Heart left ventricle (tissue), 16 donors: ENCODE measurements at places on chromosomes 7 and 10.

DNA sequence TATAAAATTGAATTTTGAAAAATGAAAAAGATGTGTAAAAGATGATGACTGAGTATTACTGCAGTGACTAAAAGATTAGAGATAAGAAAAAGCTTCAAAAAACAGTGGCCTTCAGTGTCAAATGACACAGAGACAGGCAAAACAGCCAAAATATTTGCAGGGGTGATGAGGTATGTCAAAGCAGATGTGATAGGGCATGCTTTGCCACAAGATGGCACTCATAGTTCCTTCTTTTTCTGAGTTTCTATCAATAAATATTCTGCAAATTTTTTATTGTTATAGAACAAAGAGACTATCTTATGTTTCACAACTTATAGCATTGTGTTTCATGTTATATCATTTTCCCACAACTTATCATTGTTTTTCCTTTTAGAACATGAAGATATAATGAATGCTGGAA, 344.1 kb upstream of the HPS1 start:
- no peak for DNase-seq

GRCh38 chr7:106460792-106461254, 176.0 kb upstream of the NAMPT start:
- DNase-seq = no peak

GRCh38 chr7:98359395-98359794, 41.5 kb downstream of the BAIAP2L1 start:
- no peak for DNase-seq

GRCh38 chr10:88401671-88402347, 181.3 kb downstream of the RNLS start:
- DNase-seq = no peak

- DNase-seq = no peak
Observed at GRCh38 chr7:125828153-125828700, 898.6 kb upstream of the POT1 start.

GRCh38 chr7:20064974-20065862, 152.0 kb downstream of the MACC1 start:
- no peak for DNase-seq

GRCh38 chr7:115676080-115676479, 354.5 kb downstream of the TFEC start:
- no peak for DNase-seq

DNA sequence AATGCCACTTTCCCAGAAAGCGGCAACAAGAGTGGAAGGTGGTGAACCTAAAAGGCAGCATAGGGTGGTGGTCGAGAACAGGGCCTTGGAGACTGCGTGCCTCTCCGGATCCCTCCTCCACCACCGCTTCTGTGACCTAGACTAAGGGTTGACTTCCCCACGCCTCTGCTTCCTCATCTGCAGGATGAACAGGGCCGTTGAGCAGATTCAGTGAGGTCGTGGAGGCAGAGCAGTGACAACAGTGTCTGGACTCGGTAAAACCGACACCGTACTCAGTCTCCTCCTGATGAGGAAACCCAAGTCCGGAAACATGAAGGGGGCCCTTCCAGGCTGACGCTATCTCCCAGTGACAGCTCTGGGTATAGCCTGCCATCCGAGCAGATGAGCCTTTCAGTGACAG, 162.6 kb downstream of the CELF2 start:
- no peak for DNase-seq

DNA sequence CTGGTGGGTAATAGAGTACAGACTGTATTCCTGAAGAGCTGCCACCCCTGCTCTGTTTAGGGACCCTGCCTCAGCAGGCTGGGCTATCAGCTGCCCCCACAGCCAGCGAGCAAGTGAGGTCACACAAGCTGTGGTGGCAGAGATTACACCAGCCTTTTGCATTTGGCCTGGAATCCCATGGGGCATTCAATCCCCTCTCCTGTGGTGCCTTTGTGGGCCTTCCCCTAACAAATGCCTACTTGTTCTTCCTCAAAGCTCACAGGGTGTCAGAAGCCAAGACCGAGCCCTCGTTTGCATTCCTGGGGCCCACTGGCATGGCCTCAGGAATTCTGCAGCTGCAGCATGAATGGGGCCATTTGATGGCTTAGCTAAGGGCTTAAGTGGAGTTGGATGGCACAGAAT, 212.7 kb upstream of the PHYHIPL start:
- no peak for DNase-seq

DNA sequence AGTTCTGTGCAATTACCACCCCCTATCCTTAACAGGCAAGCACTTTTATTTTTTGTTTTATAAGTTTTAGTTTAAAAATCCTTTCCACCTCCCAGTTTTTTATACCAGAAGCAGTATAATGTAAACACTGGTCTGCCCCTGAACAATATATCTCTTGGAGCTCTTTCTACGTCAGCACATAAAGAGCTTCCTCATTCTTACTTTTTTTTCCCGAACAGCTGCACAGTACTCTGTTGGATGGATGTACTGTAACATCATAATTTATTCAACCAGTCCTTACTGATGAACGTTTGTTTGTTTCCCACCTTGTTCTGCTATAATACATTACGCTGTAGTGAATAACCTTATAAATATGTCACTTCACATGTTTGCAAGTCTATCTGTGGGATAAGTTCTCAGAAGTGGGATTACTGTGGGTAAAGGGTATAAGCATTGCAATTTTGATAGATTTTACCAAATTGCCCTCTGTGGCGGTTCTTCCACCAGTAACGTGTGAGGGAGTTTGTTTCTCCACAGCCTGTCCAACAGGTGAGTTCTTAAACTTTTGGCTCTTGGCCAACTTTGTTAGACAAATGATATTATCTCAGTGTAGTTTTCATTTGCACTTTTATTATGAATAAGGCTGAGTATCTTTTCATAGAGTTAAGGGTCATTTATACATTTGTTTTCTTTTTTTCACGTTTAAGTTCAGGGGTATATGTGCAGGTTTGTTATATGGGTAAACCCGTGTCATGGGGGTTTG, 32.8 kb downstream of the ADRA2A start:
- no peak for DNase-seq

DNA sequence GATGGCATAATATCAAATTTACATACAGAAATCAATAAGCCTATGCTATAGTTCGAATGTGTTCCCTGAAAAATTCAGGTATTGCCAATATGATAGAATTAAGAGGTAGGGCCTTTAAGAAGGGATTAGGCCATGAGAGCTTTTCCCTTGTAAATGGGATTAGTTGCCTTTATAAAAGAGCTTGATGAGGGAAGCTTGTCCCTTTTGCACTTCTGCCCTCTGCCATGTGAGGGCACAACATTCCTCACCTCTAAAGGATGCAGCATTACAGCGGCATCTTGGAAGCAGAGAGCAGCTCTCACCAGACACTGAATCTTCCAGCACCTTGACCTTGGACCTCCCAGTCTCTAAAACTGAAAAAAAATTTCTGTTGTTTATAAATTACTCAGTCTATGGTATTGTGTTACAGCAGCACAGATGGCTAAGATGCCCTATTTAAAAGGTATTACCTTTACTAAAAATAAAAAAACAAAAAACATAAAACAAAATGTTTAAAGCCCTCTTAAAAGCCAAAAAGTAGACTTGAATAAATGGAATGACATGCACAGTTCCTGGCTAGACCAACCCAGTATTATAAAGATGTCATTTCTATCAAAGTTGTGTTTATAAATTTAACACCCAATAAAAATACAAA, 909.6 kb downstream of the REEP3 start:
- no peak for DNase-seq

- DNase-seq = no peak
Observed at GRCh38 chr10:663831-664251, 25.6 kb downstream of the DIP2C start.

- DNase-seq = no peak
Observed at GRCh38 chr10:93436591-93437085, 45.5 kb downstream of the MYOF start.

GRCh38 chr10:26024303-26024702, 90.3 kb downstream of the MYO3A start:
- no peak for DNase-seq

GRCh38 chr10:59337201-59337652, 25.1 kb downstream of the FAM13C start:
- peak; percentile 29 for DNase-seq

GRCh38 chr10:4982764-4983226, 19.6 kb downstream of the AKR1C1 start:
- no peak for DNase-seq

DNA sequence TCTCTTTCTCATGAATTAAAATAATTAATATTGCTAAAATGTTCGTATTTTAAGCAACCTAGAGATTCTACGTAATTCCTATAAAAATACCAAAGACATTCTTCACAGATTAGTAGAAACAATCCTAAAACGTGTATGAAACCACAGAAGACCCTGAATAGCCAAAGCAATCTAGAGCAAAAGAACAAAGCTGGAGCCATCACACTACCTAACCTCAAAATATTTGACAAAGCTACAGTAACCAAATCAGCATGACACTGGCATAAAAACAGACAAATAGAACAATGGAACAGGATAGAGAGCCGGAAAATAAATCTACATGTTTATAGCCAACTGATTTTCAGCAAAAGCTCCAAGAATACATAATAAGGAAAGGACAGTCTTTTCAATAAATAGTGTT, 105.5 kb upstream of the PTN start:
- DNase-seq = no peak
